ENCODE measurements at places on chromosomes 1 and 21.

- peak; percentile 38 for DNase-seq
Measured at GRCh38 chr1:172867216-172867818, 183.4 kb downstream of the TNFSF18 start.

- DNase-seq: no peak
Measured at GRCh38 chr1:119053917-119054316, 65.8 kb upstream of the TBX15 start.

DNA sequence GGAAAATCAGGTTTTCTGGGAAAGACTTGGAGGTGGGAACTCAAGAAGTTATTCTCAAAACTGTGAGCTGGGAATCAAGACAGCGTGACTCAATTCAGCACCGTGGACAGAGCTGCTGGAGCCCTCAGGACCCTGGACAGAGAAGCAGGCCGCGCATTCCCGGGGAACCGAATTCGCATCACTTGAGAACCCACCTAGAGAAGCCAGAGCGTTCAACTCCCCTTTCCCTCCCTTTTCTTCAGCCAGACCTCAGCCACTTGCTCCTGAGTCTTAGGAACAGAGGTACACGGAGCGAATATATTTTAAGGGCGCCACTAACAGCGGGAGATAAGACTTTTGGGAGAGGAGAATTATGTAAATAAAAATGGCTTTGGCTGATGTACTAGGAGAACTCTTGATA lies 2.0 kb upstream of the LIN28A start:
- peak; percentile 69 for DNase-seq

- no peak for DNase-seq
Measured at GRCh38 chr21:26168371-26168770, 2.2 kb downstream of the APP start.

DNA sequence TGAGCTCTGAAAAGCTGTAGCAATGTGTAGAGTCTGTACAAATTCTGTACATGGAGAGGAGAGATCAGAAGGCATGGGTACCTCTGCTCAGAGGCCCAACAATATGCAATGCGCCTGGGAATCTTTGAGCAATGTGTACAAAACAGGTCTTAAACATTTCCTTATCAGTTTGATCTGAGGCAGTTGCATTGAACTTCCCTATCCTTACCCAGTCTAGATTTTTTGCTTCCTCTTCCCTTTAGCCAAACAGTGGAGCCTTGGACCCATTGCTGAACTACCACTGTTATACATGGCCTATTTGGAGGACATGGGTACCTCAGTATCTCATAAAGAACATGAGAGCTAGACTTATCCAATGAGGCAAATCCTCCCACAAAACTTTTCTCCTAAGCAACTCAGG lies 12.6 kb upstream of the MNDA start:
- DNase-seq: no peak

DNA sequence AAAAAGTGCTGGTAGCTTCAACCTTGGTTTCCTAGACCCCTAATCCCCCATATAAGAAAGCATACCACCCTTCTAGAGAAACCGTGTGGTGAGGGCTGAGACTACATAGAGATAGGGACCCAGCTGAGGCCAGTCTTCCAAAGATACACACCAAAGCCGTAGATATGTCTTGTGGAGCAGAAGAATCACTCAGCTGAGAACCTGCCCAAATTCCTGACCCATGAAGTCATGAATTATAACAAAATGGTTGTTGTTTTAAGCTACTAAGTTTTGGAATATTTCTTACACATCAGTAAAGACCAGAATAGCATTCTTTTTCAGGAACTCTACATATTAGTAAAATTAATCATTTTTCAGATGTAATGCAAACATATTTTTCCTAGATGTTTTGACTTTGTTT lies 3.3 kb upstream of the SNRPE start:
- DNase-seq: no peak

- no peak for DNase-seq
Measured at GRCh38 chr1:33370301-33370700, 49.4 kb upstream of the A3GALT2 start.

DNA sequence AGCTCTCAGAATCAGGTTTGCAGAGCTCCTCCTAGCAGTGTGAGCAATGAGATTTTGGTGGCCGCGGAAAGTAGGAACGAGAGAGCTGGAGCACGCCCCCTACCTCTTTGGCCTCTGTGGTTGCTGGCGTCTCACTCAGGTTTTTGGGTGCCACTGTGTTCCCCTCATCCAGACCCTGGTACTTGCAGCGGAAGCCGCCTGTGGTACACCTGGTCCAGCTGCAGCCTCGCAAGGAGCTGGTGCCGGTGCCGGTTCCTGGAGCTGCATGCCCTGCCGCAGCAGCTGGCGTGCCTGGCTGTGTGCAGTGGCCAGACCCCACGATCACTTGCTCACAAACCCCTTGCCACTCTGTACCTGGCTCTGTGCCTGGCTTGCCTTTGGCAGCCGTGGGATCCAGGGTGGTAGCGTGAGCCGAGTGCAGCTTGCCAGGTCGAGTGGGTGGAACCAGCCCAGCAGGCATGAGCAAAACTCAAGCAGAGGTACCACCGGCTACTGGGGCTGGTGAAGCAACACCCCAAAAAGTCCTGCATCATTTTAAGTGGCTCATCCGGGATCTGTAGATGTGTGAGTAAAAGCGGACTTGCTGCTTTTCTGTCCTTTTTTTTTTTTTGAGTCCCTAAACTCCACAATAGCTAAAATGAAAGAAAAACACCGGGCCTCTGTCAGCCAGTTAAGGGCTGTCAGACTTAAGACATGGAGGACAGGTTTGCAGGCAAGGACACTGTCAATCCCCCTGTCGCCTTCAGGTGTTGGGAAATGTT lies 844.9 kb downstream of the KCNT2 start:
- no peak for DNase-seq

DNA sequence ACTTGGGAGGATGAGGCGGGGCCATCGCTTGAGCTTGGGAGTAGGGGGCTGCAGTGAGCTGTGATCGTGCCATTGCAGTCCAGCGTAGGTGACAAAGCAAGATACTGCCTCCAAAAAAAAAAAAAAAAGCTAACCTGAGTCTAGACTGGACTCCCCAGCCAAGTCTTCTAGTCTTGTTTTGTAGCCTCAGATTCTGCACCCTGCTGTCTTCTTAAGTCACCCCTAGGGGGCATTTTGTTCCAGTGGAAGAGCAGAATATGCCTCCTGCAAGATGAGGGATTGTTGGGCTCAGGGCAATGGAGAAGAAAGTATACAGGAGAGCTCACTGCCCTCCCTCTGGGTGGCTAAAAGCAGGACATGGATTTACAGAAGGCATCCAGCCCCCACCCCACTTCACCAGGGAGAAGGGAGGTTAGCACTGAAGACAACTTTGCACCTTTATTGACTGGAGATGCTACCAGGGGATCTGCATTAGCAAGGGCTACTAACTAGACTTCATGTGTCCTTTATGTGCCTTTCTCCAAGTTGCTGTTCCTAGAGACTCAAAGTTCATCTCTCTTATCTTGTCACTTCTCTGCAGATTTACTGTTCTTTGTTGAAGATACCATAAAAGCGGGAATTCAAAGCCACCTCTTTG lies 15.3 kb upstream of the RNF187 start:
- DNase-seq: peak; percentile 19

GRCh38 chr1:100455478-100456072 lies 82.4 kb upstream of the GPR88 start:
- DNase-seq: no peak

GRCh38 chr1:118486199-118486598 lies 301.2 kb upstream of the SPAG17 start:
- DNase-seq: no peak

DNA sequence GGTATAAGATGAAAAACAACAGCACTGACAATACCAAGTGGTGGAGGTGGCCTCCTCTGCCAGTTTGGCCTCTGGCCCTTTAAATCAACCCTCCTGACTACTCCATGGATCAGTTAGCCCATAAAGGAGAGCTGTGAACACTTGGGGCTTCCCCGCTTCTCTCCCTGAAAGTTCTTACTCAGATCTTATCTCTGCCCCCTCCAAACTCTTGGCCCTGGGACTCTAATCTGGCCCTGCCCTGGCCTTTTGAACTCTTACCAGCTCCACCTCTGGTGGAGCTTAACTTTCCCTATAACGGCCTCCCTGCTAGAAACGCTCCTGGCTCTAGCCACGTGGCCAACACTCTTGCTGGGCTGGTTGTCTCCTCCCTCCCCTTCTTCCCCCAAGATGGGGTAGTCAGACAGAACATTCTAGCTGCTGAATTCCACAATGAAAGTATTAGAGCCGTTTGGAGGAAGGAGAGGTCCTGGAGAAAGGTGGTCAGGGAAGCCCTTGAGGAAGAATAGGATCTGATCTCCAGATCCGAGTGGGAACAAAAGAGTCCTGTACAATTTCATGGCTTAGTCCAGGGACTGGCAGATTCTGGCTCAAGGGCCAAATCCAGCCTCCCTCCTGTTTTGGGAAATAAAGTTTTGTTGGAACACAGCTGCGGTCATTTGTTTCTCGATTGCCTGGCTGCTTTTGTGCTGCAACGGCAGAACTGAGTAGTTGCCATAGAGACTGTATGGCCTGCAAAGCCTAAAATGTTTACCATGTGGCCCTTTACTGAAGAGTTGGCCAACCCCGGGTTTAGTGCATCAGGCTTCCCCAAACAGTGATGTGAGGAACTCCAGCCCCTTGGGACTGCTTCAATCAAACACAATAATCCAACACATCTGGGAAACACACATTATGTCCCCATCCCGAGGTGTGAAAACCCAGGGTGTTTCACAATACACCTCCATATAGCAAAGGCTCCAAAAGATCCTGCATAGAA lies 9.5 kb upstream of the PIGR start:
- DNase-seq: no peak

DNA sequence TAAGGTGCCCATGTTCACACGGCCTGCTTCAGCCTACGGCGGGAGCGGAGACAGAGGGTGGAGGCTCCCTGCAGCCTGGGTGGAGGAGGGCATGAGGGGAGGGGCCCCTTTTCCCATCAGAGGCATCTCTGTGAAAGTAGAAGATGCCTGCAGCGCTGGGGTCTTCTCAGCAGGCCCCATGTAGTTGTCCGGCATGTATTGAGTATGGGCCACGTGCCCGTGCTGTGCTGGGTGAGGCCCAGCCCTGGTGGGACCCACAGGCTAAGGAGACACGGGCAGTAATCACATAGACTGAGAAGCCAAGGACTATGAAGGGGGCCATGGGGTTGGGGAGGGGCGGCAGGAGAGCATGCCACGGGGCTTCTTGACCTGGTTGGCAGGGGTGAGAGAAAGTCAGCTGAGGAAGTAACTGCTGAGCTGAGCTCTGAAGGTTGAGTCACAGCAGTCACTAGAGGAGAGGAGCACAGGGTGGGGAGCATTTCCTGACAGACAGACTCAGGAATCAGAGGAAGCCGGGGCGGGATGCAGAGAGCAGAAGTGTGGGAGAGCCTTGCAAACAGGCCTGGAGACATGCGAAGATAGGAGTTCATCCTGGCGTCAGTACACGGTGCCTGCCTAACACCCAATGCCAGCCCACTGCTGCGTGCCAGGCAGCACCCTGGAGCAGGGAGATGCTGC lies 21.6 kb downstream of the PSEN2 start:
- DNase-seq: no peak

- DNase-seq: no peak
Measured at GRCh38 chr1:151985768-151986167, 7.9 kb downstream of the S100A10 start.

GRCh38 chr1:109716570-109717090 lies 4.6 kb downstream of the GSTM5 start:
- no peak for DNase-seq

DNA sequence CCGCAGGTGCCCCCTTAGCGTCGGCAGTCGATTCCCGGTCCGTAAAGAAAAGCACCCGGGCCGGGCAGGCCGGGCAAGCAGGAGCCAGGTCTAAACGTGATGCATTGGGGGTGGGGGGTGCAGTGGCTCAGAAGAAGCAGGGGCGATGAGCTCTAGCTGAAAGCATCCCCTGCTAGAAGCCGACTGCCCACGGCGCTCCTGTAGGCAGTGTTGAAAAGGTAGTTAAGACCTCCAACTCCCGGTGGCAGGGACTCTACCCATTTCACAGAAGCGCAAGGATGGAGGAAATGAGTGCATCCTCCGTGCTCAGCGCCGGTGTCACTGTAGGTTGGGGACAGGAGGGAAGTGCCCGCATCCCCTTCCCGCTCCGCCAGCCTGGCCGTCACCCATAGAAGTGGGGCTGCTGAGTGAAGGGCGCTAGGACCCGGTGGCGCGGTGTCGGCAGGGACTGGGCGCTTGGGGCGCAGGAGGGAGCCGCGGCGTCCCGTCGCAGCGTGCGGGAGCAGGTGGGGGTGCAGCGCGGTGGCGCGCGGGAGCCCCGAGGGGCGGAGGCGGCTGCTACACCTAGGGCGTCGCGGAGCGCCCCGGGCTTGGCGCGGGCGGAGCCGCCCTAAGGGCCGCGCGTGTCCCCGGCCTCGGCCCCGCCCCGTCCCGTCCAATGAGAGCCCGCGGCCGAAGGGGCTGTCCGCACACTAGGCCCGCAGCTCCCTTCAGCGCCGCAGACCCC lies at the start of gene WNT2B:
TSS of gene WNT2B (plus strand) at position 688 of the 727 bp plus-strand sequence. CDS start 298 bp downstream, outside the sequence.
- DNase-seq: peak; percentile 59
